Activated CD4-positive, alpha-beta memory T cell treated with anti-CD3 and anti-CD28 coated beads, Interleukin-2, amount 10 ng/mL, durations not matched to agents 7 days and 5 days (primary cell): ENCODE measurements at places on chromosomes 11 and 22. TPM values are rescaled to one million over a fixed set of nuclear protein-coding genes. Genes with fewer than 3 reads are reported as not detected.

The CHRNA10 gene
- total RNA-seq, result 1.5 TPM

The WT1 gene
- not detected for total RNA-seq

The PHLDA2 gene
- 5.0 TPM for total RNA-seq

The APOL3 gene
- total RNA-seq, result 119 TPM

The CPT1B gene
- total RNA-seq, result 60.9 TPM

The OR51I1 gene
- not detected for total RNA-seq

The CKAP5 gene
- total RNA-seq, result 157 TPM

The OR52E8 gene
- not detected for total RNA-seq

The OR4C45 gene
- total RNA-seq, result not detected

The GSTT2 gene
- not detected for total RNA-seq

The MUC5AC gene
- not detected for total RNA-seq

The OR56A1 gene
- not detected for total RNA-seq
